ENCODE measurements at places on chromosomes 2 and 18. TPM values are rescaled to one million over a fixed set of nuclear protein-coding genes. Genes with fewer than 3 reads are reported as not detected.

DNA sequence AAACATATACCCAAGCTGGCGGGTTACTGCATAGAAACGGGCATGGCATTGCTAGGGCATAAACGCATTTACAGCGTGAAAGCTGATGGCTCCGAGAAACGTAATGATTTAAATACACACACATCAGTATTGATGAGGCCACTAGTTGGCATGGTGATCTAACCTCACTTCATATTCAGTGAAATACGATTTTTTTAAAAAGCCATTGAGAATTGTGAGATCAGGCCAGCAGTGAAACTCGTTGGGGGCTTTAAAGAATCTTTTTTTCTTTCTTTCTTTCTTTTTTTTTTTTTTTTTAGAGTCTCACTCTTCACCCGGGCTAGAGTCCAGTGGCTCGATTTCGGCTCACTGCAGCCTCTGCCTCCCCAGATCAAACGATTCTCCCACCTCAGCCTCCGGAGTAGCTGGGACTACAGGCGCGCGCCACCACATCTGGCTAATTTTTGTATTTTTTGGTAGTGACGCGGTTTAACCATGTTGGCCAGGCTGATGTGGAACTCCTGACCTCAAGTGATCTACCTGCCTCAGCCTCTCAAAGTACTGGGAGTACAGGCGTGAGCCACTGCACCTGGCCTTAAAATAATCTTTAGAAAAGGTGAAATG, 2.4 kb upstream of the SMAD7 start:
- DNase-seq: no peak

DNA sequence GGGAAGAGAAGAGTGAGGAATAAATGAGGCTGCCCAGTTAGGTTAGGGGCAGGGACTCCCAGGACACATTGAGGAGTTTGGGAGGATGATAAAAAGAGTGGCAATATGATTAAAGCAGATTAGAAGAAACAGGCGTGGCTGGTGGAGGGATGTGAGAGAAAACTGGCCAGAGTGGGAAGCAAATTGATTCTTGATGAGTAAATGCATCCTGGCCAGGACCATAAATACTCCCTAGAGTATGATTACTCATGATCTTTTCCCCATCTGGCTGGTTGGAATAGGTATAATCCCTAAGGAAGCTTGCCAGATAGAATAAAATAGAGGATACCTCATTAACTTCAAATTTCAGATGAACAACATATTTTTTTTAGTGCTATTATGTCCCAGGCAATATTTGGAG, 21.5 kb upstream of the DAW1 start:
- DNase-seq: no peak

GRCh38 chr2:144111437-144111836, 408.5 kb downstream of the ZEB2 start:
- peak; percentile 65 for DNase-seq

DNA sequence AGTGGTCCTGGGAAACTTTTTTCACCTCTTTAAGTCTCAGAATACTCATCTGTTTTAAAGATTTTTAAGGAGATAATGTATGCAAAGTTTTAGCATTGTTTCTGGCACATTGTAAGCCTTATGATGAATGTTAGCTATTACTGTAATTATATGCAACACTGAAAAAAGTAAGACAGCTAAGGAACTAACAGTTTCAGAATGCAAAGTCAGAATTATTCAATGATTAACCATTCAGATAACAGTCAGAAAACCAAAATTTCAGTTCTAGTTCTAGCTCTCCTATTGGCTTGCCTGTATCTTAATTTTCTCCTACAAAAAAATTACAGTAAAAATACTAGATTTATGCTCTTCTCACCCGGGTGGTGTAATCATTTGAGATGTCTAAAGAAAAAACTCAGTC, 101.1 kb downstream of the SLC4A10 start:
- DNase-seq: no peak

DNA sequence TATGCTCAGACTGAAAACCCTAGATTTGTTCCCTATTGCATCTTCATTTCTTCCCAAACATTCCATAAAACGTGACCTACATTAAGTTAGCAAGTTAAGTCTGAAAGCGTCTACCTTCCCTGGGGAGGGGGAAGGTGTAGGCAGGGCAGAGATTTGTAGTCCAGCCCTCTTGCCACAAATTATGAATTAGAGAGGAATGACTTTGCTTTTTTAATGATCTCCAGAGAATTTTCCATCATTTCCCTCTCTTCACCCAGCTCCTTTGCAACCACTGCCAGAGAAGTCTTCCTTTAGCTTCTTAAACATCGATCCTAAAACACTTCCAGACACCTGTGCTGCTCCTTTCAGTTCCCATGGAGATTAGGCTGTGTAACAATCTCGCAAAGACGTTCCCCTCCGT, 1.2 kb downstream of the C2orf76 start:
- no peak for DNase-seq

- DNase-seq: peak; percentile 87
Measured at GRCh38 chr2:117814417-117815264, at the start of gene DDX18. Gene DDX18 (plus strand): TSS chr2:117814691. CDS start chr2:117814778, 87 bp downstream.

- no peak for DNase-seq
Measured at GRCh38 chr2:177573120-177573519, 180.5 kb downstream of the AGPS start.

DNA sequence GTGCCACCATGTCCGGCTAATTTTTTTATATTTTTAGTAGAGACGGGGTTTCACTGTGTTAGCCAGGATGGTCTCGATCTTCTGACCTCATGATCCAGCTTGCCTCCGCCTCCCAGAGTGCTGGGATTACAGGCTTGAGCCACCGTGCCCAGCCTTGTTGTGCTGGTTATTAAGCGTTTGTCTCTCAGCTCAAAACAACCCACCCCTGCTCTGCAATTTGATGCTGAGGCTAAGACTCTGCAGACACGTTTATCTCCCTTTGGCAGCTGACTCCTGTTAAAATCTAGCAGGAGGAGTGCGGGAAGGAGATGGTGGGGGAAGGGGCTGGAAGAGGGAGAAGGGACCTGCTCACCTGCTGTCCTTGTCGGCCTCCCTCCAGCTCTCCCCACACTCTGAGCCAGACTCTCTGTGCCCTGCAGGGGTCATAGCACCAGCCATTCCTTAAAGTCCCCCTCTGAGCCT, 29.9 kb upstream of the IMPA2 start:
- no peak for DNase-seq

- peak; percentile 90 for DNase-seq
Measured at GRCh38 chr2:61536572-61537276, 1.4 kb downstream of the XPO1 start.

DNA sequence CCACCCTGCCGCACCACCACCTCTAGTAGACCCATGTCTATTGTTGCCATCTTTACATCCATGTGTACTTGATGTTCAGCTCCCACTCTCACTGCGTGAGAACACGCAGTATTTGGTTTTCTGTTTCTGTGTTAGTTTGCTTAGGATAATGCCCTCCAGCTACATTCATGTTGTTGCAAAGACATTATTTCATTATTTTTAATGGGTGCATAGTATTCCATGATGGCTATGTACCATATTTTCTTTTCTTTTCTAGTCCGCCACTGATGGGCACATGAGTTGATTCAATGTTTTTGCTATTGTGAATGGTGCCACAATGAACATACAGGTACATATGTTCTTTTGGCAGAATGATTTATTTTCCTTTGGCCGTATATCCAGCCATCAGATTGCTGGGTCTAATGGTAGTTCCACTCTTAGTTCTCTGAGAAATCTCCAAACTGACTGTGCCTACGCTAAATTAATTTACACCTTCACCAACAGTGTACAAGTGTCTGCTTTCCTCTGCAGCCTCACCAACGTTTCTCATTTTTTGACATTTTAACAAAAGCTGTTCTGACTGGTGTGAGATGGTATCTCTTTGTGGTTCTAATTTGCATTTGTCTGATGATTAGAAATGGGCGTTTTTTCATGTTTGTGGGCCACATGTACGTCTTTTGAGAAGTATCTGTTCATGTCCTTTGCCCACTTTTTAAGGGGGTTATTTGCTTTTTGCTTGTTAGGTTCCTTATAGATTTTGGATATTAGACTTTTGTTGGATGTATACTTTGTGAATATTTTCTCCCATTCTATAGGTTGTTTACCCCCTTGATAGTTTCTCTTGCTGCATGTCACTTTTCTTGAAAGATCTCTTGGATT, 10.5 kb upstream of the ZNF513 start:
- no peak for DNase-seq

DNA sequence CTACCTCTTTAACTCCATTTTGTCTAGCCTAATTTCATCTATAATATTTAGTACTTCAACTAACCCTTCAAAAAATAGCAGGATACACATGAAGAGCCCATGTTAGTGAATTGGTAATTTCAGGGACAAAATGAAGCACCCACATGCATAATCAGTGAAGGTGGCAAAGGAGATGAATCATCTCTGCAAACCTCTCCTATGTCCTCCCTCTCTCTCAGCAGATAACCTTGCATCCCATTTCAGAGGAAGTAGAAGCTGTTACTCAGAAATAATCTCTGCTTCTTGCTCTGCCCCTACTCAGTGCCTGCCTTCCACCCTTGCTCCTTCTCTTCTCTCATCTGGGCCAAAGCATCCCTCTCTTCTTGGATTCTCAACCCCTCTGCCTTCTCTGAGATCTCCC, 60.2 kb upstream of the CAVIN2 start:
- DNase-seq: no peak

DNA sequence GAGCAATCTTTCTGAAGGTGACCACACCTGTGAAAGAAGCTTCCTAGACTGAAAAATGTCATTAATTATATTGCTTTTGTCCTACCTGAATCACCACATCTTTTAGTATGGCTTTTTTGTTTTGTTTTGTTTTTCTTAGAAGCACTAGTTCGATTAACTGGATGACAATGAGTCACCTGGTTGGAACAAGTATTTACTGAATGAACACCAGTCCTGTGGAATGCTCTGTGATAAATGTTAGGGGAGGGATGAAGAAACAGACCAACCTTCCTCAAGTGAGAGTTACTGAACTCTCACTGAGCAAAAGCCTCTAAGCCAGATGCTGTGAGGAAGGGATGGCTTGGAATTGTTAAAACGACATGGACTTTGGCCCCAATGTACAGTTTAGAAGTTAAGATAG, 26.8 kb upstream of the DCC start:
- no peak for DNase-seq

DNA sequence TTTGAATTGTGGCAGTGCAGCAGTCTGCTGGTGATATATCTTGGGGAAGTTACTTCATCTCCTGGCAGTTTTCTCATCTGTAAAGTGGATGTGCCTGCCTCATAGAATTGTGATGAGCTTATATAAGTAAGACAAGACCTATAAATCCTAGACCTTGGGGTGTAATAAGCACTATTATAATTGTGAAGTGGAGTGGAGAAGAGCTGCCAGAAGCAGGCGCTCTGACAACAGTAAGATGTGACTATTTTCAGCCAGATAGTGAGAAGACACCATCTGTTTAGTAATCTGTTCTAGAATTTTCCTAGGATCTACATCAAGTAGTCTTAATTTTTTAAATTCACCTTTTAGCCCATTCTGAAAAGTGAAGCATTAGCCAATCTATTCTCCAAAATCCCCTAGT, 85.6 kb upstream of the TSPYL6 start:
- DNase-seq: no peak

DNA sequence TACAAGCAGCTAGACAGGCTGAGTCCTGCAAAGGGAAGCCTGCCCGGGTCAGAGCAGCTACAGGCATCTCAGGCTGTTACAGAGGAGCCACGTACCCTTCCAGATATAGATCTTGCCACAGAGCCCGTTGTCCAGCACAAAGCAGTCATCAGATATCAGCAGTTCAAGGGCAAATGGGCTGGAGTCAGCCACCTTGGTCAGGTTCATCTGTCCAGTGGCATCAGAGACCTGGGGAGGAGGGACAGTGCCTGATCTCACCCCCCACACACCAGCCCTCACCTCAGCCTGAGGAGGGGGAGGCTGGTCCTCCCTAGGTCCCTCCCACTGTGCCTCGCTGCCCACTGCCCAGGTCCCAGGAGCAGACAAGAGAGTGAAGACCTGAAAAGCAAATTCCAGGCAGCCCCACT, 12.2 kb downstream of the CAPG start:
- DNase-seq: peak; percentile 27

GRCh38 chr2:9250091-9250490, 43.5 kb downstream of the ASAP2 start:
- no peak for DNase-seq

DNA sequence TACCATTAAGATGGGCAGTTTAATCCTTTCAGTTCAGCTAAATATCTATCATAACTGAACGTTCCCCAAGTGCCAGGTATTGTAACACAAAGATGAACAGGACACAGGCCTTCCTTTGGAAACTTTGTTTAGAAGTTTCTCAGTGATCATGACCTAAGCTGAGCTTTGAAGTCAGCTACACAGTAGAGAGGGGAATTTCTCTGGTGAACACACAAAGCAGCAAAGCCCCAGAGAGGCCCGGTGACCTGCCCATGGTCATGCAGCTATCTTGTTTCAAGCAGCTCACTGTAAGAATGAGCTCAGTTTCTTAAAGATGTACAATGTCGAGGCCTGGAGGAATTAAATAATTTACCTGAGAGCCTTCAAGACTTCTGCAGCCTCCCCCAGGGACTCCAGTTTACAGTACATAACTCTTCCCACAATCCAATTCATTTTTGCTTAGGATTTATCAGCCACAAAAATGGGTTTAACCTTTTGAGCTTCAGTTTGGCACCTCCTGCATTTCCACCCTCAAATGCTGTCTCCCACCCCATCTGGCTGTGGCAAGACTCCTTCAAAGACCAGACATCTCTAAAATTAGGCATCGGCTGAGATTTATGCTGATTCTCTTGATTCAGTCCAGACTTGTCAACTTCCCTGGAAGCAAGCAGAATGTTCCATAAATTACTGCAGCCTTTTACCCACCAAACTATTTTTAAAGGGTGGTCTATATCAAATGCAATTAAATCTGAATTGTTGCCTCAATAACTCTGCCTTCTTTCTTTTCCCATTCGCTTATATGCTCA, 325.6 kb downstream of the TXNL1 start:
- DNase-seq: no peak

DNA sequence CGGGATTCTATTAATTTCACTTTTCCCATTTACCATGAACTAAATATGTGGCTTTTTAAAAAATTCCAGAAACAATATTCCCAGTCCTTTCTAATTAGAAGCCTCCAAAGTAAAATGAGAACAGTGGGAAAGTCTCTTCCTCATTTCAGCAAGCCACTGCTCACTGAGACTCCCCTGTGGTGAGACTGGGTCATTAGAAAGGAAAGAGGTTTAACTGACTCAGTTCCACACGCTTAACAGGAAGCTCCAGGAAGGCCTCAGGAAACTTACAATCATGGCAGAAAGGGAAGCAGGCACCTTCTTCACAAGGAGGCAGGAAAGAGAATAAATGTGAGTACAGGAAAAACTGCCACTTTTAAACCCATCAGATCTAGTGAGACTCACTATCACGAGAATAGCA, 258.9 kb upstream of the CHAC2 start:
- DNase-seq: no peak

- DNase-seq: no peak
Measured at GRCh38 chr2:51071191-51071590, 39.3 kb upstream of the NRXN1 start.

- peak; percentile 63 for DNase-seq
Measured at GRCh38 chr2:1353543-1353942, 59.7 kb upstream of the TPO start.

- DNase-seq: no peak
Measured at GRCh38 chr18:35458271-35458670, 39.5 kb downstream of the INO80C start.

GRCh38 chr2:50125246-50125645, 906.7 kb downstream of the NRXN1 start:
- DNase-seq: no peak

CRYGC gene
- total RNA-seq: not detected

PTPRM gene
- total RNA-seq: 84.7 TPM

USP14 gene
- 21.4 TPM for total RNA-seq

EVX2 gene
- total RNA-seq: under 0.01 TPM

CYP20A1 gene
- total RNA-seq: 49.5 TPM

KIF5C gene
- 0.36 TPM for total RNA-seq

WDR12 gene
- total RNA-seq: 18.6 TPM

C18orf54 gene
- total RNA-seq: 1.8 TPM

UPP2 gene
- not detected for total RNA-seq

ALPI gene
- total RNA-seq: not detected

EFEMP1 gene
- total RNA-seq: 1,564 TPM

Data from osteoblast (primary cell).